Hippocampal formation (tissue), 2 donors: ENCODE measurements at places on chromosomes 5 and 9.

- DNase-seq, result no peak
Observed at GRCh38 chr5:127288676-127289075, 1.9 kb upstream of the MEGF10 start.

- DNase-seq, result no peak
Observed at GRCh38 chr5:73135021-73135420, 14.6 kb downstream of the TMEM171 start.

DNA sequence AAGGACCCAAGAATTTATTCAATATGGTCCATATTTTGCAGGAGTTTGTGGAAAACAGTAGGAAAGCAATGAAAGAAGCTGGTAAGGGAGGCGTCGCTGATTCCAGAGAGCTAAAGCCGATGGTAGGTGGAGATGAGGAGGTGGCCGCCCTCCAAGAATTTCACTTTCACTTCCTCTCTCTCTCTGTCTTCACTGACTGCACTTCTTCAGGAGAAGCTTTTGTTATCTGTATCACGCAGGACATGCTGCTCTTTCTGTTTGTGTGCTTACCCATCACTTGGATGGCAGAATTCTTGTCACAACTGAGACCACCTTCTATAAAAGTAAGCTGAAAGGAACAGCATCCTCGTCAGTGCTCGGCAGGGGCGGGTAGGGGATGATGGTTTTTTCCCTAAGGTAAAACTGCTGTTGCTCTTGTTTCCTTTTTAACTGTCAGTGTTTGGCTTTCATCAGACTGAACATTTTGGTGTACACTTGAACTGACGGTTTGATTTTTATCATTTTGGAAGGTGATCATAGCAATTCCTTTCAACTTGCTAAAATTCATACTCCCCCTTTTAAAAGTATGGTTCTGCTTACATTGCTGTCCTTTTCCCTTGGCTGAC lies 62.4 kb upstream of the FSD1L start:
- DNase-seq, result no peak

- DNase-seq, result peak; percentile 50
Observed at GRCh38 chr5:150320044-150320613, 17.4 kb upstream of the ARSI start.

DNA sequence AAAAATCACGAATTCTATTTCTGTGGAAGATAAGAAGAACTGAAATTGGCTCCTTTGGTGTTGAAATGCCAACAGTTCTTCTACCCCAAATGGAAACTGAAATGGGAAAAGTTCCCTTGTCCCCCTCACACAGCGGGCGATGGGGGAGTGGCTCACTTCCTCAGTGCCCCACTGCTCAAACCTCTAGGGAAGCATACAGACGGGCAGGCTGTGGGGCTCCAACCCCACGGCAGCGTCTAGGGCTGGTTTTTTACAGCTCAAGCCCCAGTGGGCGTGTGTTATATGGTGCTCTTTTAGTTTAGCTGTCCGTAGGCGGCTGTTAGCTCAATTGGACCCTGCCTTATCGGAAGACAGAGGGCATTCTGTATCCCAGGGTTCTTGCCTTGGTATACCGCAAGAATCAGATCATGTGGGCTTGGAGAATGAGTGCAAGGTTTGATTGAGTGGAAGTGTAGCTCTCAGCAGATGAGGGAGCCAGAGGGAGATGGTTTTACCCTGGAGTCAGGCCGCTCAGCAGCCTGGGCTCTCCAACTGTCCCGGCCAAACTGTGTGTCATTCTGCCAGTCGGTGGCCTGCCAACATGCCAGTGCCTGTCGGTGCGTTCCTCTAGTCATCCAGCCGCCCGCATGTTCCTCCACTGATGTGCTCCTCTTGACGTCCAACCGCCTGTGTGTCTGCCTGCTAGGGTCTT lies 166.3 kb upstream of the ZNF608 start:
- no peak for DNase-seq

GRCh38 chr5:30413540-30413939 lies 779.9 kb upstream of the CDH6 start:
- DNase-seq, result no peak
